ENCODE measurements at places on chromosomes 5 and 9.

GRCh38 chr9:17588395-17588794 is 9.5 kb downstream of the SH3GL2 start:
- DNase-seq, result no peak

- DNase-seq, result no peak
Measured at GRCh38 chr9:37180138-37180537, 59.8 kb downstream of the ZCCHC7 start.

DNA sequence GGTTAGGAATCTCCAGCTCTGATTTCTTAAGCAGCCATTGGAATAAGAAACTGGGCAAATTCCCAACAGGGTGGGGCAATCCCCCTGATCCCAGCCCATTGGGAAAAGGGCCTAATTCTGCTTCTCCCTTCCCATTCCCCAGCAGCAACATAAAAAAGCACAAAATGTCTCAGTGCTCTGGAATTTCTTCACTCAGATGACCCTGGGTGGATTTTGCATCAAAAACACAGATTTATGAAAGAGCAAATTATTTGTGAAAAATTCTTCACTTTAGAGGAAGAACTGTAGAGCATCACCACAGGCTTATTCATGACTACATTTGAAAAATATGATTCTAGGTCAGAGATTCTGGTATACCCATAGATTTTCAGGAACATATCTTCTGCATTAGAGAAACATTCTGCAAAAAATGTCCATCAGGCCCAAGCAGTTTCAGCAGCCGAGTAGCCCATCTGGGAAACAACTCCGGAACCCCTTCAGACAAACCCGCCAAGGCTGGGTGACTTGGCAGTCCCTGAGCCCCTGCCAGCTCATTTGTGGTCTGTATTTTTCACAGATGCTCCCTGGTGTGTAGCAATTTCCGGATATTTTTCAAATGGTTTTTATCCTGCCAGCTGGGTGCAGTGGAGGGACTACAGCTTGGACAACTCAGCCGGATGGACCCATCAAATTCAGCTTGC is 102.1 kb upstream of the RANBP3L start:
- no peak for DNase-seq

GRCh38 chr5:66354422-66354821 is 210.3 kb downstream of the SREK1 start:
- no peak for DNase-seq

DNA sequence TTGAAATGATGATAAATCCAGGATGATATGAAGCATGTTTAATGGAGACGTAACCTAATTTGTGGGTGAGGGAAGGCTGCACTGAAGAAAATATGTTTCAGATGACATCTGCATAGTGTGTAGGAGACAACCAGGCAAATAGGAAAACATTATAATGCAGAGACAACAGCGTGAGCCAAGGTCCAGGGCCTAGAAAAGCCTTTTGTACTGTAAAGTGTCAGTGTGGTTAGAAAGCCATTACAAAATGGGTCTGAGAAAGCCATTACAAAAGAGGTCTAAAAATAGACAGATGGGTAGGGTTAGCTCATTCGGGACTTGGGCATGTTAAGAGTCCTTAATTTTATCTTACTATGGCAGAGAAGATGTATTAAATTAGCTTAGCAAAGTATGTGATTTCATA is 14.9 kb upstream of the GABRG2 start:
- no peak for DNase-seq

DNA sequence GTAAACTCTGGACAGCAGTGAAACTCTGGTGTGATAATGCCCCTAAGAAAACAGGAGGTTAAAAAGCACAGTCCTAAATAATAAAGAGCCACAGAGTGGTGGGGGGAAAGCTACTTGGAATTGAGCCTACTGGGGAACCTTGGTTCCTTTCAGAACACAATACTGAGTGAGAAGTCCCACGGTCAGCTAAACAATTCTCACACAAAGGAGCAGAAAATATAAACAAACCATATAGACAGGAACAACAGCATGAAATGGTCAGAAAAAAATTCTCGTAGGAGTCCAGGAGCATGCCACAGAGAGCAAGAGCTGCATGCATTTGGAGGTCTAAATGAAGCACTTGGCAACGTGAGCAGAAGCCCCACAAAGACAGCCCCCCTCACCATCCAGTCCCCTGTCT is 56.0 kb downstream of the TEK start:
- no peak for DNase-seq

GRCh38 chr5:14143546-14143840 is 351 bp downstream of the TRIO start:
- DNase-seq, result no peak

GRCh38 chr9:4098031-4098430 is 201.8 kb downstream of the GLIS3 start:
- no peak for DNase-seq

GRCh38 chr5:73605223-73606087 is 20.5 kb upstream of the ARHGEF28 start:
- DNase-seq, result no peak

- DNase-seq, result no peak
Measured at GRCh38 chr5:113761594-113761993, 248.1 kb downstream of the YTHDC2 start.

DNA sequence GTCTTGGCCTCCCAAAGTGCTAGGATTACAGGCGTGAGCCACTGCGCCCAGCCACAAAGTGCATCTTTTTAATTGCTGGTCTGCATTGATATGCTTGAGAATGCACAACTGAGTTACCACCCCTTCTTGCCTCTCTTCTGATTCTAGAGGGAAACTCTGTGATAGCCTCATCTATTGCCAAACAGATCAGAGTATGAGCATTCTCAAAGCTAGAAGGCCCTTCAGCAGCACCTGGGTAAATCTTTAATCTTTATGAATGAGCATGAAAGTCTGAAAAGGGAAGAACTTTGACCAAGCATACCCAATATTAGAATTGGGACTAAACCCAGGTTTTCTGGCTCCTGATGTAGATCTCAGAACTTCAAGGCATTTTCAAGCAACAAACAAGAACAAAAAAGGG is 298.3 kb upstream of the TNC start:
- no peak for DNase-seq

- no peak for DNase-seq
Measured at GRCh38 chr5:121273833-121274433, 577.7 kb upstream of the FTMT start.

DNA sequence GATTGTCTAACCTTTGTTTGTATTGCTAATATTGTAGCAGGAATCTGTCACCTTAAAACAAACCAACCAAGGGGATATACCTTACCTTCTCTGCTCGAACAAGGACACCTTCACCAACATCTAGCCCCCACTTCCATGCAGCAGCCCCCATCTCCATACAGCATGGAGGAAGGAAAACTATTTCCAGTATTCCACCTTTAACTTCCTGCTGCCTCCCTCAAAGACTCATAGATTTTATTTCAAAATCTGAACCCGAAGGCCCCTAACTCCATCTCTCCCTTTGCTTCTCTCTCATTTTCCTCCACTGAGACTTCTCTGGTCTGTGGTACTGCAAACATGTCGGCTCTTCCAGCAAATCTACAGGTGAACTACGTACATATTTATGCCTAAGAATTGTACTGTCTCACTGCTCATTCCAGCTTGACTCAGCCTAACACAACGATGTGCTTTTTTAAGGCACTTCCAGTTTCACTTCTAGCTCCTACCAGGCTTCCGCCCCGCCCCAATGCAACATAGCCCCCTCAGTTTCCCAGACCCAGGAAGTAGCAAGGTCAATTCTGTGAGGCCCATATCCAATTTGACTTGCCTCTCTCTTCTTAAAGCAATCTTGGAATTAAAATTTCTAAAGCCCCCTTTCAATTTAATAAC is 70.7 kb upstream of the RNF38 start:
- DNase-seq, result no peak

- DNase-seq, result no peak
Measured at GRCh38 chr5:114185274-114185673, 176.6 kb upstream of the KCNN2 start.

- DNase-seq, result no peak
Measured at GRCh38 chr9:99154356-99154755, 49.4 kb downstream of the TGFBR1 start.

Measured in endothelial cell (in vitro differentiated cells).